ENCODE measurements at places on chromosomes 1 and 21. TPM values are rescaled to one million over a fixed set of nuclear protein-coding genes. Genes with fewer than 3 reads are reported as not detected.

Gene SMCP
- total RNA-seq: not detected

Gene GPR157
- total RNA-seq: 7.9 TPM

Gene PRRX1
- not detected for total RNA-seq

Gene SLC22A15
- total RNA-seq: 2.2 TPM

Measured in PC-3 (cell line).